ENCODE measurements at places on chromosomes 6 and 20. TPM values are rescaled to one million over a fixed set of nuclear protein-coding genes. Genes with fewer than 3 reads are reported as not detected.

The GSTA3 gene
- total RNA-seq, result not detected

The KHDC1L gene
- total RNA-seq, result not detected

The GNL1 gene
- total RNA-seq, result 70.9 TPM

The HSPA12B gene
- total RNA-seq, result not detected

The TRIM15 gene
- not detected for total RNA-seq

The ZSWIM1 gene
- total RNA-seq, result 12.2 TPM

The ZSWIM3 gene
- total RNA-seq, result 5.1 TPM
